Fibroblast of the aortic adventitia (primary cell): ENCODE measurements at places on chromosomes 7 and 10. TPM values are rescaled to one million over a fixed set of nuclear protein-coding genes. Genes with fewer than 3 reads are reported as not detected.
A peak's percentile ranks its signal among the peaks of the same experiment; 100 is the strongest.

Gene PCGF6
- total RNA-seq, result 16.4 and 64.0 TPM in 2 replicates

DNA sequence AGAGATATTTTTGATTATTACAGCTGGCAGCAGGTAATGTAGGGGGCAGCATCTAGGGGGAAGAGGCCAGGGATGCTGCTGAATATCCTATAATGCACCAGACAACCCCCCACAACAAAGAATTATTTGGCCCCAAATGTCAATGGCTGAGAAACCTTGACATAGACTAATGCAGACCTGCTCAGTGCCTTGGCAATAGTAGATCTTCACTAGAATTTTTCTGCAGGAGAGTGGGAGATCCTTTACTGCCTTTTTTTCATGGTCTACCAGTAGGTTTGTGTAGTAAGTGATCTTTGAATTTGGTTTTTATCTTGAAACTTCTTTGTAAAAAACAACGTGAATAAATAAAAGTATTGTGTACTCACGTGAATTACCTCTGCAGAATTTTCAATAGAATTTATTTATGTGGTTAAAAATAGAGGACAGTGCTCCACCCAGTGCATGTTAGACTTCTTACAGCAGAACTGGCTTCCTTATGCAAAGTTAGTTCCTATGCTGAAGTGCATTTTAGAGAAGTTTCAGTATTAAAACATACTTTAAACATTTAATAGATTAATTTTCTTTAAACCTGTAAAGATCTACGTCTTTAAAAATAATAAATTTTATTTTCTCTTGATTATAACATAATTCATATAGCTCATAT, 199.6 kb upstream of the HDAC9 start:
- DNase-seq, result peak; percentile 28

DNA sequence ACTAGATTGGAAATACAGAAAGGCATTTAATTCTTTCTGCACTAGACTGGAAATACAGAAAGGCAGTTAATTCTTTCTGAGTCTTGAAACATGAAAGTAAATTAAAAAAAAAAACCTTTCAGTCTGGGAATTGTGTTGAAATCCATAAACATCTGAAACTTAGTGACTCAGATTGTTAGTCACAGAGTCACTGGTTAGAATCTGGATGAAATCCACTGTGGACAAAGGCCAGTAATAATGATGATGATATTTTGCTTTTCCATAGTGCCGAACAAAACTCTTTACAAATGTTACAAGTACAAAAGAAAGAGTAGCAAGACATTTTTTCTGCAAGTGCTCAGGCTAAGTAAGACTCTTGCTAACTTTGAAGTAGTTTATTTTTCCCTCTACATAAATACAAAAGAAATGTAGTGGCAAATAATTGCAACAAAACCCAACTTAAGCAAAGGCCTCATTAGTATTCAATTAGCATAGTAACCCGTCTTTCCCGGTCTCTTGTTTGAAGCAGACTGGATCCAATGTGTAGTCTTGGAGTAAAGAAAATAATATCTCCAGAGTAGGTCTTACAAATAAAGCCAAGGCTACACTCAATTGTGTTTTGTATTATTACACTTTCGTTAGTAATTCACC, 5.8 kb upstream of the PRTFDC1 start:
- peak; percentile 98 for DNase-seq

- DNase-seq, result peak; percentile 73
Measured at GRCh38 chr10:79463578-79464496, 18.4 kb upstream of the ZCCHC24 start.

- peak; percentile 2 for DNase-seq
Measured at GRCh38 chr7:131735101-131735500, 178.7 kb upstream of the PODXL start.

Gene TRIM74
- total RNA-seq, result not detected in 2 replicates

DNA sequence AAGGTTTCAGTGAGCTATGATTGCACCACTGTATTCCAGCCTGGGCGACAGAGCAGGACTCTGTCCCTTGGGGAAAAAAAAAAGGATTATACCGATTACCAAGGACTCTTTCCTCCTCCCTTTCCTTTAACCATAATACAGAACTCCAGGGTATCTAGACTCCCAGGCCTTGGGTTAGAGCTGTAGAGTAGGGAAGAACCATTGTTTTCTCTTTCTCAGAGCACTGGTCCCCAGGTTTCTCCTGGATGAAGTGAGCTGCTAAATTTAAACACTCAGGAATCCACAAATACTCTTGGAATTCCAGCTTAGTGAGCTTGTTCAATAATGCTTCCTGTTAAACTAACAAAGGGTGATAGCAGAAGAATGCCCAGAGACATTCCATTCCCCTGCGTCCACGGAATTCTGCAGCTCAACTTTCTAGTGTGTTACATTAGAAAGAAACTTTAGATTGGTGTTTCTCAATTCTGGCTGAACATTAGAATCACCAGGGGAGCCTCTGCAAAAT, 14.6 kb upstream of the RPEL1 start:
- DNase-seq, result peak; percentile 98

GRCh38 chr10:111762114-111762513, 421.5 kb downstream of the GPAM start:
- no peak for DNase-seq

DNA sequence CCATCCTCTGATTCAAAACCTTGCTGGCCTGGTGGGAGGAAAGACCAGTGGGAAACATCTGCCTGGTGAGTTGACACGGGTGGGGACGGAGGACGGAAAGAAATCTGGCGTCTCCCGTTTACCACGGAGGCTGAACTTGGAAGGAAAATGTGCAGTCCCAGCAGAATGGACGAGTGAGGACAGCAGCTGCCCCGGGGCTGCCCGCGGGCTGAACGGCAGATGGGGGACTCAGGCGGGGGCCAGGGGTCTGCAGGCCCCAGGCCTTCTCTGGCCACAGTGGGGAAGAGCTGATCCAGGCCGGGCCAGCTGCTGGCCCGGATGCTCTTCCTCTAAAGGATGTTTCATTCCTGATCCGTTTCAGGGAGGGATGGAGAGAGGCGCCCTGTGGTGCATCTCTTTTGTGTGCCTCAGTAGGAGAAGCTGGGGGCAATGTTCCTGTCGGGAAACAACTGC, 147.5 kb upstream of the CHST15 start:
- DNase-seq, result no peak

GRCh38 chr10:32911285-32912016, 46.6 kb downstream of the ITGB1 start:
- peak; percentile 22 for DNase-seq

- DNase-seq, result no peak
Measured at GRCh38 chr10:108982159-108982558, 941.2 kb downstream of the XPNPEP1 start.

DNA sequence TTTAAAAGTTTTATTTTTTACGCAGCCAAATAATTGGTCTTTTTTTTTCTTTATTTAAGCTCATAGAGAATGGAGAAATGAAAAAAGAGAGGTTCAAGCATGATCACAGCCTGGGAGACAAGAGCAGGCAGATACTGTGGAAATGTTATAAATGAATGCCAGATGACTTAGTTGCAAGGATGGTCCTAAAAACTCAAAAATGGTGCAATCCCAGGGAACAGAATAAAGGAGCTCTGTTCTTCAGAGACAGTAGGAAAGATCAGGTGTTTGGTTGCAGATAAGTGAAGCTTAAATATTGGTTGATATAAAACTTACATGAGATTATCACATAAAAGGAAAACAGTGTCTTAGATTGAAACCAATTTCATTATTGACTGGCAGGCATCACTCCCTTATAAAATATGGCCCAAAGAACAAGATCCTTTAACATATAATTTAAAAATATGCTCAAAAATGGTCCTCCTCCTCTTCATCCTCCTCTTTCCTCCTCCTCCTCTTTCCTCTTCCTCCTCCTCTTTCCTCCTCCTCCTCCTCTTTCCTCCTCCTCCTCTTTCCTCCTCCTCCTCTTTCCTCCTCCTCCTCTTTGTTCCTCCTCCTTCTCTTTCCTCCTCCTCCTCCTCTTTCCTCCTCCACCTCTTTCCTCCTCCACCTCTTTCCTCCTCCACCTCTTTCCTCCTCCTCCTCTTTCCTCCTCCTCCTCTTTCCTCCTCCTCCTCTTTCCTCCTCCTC, 18.6 kb downstream of the GNAT3 start:
- no peak for DNase-seq

- DNase-seq, result no peak
Measured at GRCh38 chr10:9015005-9015404, 960.5 kb downstream of the GATA3 start.

Gene ZNF736
- 11.5 and 12.0 TPM in 2 replicates for total RNA-seq

DNA sequence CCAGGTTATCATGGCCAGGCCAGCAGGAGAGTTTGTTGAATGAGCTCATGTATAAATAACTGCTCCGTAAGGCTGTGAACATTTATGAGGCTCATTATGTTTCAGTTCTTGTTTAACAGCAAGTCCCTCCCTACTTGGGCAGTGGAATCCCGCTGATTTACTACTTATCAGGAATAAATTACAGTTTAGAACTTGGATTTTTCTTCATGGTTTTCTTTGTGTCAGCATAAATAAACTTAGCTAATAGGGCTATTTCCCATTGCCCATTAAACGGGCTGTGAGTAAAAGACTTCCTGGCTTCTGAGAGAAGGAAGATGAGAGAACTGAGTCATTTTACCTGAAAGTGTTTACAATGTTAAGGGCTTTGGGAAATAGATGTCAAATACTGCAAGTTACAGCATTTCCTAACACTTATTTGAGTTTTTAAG, 701.6 kb upstream of the ANKRD30A start:
- no peak for DNase-seq

Gene SCRN1
- total RNA-seq, result 39.7 and 93.1 TPM in 2 replicates

DNA sequence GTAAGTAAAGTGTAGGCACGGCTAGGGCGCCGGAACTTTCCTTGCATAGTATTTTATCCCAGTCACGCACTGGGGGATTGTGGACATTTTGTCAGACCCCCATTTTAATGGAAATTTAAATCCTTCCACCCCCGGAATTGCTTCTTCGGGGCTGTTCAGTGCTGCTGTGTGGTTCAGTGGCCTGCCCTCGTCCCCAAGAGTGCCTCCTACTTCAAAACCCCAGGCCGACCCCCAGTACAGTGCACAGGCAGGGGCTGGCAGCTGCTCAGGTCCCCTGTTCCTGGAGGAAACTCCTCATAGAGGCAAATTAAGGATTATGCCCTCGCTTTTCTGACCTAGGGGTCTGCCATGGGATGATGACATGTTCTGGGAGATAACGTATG, 94.5 kb downstream of the PTPRE start:
- no peak for DNase-seq

GRCh38 chr7:110762546-110763225, 328.2 kb upstream of the LRRN3 start:
- no peak for DNase-seq

DNA sequence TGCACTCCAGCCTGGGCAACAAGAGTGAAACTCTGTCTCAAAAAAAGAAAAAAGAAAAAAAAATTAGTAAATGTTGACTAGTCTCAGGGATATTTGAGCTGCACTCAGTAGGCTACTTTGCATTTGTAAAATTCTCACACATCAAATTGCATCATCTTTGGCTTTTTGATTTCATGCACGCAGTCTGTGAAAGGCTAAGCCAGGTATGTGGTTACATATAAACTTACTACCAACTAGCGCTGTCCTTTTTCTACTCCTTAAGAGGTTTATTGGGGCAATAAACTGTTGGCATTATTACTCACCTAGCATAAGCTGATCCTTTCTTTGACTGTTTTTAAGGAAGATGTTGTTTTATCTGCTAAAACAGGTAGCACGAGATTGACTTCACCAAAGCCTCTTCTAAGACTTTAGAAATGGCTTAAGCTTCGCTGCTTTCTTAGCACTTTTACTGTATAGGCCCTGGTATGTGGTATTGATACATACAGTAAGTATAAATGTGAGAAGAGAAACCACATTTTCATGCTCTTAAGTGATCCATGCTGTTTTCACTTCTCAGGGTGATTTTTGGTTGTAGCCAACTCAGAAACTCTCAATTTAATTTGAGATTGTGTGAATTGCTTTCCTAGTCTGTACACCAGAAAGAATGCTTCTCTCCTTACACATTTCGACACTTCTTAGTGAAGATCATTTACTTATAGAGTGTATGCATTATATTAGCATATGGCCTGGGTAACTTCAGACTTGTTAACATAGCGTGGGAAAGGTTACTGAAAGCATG, 323.9 kb downstream of the AUTS2 start:
- DNase-seq, result no peak

Gene NSMCE4A
- 25.0 and 39.3 TPM in 2 replicates for total RNA-seq

Gene HHEX
- total RNA-seq, result 0.49 and 8.6 TPM in 2 replicates

- no peak for DNase-seq
Measured at GRCh38 chr10:15121707-15122106, 24.6 kb downstream of the RPP38 start.
